CD14-positive monocyte (primary cell): ENCODE measurements at places on chromosomes 16 and 17.

DNA sequence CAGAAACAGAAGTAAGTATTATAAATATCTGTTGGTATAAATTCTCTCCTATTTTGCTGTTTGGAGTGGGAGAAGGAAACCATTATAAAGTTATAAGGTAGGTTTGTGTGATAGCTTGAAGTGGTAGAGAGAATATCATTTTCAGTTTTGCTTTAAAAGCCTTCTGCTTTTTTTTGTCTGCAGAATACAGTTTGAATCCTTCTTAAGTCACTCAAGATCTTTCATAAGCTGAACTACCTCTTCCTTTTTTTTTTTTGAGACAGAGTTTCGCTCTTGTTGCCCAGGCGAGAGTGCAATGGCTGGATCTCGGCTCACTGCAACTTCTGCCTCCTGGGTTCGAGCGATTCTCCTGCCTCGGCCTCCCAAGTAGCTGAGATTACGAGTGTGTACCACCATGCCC lies 9.0 kb downstream of the ATAD5 start:
- DNase-seq = peak; percentile 70

DNA sequence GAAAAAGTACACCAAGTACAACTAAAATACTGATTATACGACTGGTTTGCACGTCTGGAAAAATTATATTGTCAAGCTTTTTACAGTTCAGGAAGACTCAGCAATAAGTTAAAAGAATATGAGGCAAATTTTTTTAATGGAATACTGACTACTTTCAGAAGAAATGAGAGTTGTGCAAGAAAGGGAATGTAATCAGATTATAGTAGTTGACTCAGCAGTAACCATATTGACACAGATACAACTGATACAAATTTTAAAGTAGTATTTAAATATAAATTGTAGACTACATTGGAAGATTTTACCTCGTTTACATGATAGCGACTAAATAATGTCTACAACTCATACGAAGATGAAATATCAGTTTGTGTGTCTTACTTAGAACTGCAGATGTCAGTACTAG lies 16.7 kb downstream of the ASGR2 start:
- DNase-seq = no peak

DNA sequence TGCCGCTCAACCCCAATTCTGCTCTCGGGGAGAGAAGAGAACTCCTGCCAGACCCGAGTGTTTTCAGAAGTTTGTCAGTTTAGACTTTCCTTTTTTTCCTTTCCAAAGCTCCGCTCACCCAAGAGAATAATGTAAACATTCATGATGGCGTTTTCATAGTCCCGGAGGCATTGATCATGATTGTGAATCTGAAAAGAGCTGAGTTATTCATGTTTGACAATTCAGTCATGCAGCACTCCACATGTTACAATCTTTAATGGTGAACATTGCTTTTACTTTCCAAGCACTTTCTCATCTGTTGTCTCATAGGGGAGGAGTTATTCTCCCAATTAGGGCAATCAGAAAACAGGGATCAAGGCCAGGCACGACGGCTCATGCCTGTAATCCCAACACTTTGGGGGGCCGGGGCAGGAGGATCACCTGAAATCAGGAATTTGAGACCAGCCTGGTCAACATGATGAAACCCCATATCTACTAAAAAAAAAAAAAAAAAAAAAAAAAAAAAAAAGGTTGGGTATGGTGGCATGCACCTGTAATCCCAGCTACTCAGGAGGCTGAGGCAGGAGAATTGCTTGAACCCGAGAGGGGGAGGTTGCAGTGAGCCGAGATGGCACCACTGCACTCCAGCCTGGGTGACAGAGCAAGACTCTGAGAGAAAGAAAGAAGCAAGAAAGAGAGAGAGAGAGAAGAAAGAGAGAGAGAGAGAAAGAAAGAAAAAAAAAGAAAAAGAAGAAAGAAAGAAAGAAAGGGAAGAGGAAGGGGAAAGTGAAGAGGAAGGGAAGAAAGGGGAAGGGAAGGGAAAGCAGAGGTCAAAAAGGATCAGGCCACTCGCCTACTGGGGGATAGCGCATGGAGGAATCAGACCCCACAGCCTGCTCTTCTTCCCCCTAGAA lies 70.0 kb upstream of the TNRC6C start:
- DNase-seq = no peak

GRCh38 chr16:11869353-11870228 lies 18.2 kb upstream of the RSL1D1 start:
- no peak for DNase-seq

DNA sequence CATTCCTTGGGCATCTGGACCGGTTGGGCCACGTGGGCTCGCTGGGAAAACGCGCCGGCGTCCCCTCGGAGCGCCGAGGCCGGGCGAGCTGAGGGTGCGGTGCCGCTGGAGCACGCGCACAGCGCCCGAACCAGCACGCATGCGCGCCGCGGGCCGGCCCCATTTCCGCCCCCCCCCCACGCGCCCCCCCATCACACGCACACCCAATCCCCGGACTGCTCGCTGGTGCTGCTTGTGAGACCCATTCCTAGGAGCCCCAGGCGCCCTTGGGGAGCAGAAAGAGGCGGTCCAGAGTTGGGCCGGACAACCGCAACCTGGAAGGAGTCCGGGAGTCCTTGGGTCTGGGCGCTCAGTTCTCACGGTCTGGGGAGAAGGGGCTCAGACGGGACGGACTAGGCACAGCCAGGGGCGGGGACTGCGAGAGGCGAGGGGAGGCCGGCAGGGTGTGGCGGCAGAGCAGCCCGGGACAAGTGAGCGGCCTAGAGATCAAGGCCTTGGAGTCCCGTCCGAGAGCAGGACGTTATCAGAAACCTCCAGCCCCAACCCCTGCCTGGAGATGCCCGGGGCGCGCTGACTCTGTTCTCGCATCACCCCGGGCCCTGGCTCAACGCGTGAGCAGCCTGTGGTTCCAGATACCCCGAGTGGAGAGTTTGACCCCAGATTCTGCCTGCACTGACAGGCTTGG lies 6.0 kb upstream of the CBX8 start:
- no peak for DNase-seq
